Activated naive CD4-positive, alpha-beta T cell treated with Interleukin-2 at 50 U/mL for 16 hours (primary cell): ENCODE measurements at places on chromosomes 5 and 9.

- no peak for DNase-seq
Measured at GRCh38 chr5:68154119-68154857, 61.3 kb upstream of the PIK3R1 start.

- no peak for DNase-seq
Measured at GRCh38 chr5:5014586-5015235, 125.4 kb upstream of the ADAMTS16 start.

- no peak for DNase-seq
Measured at GRCh38 chr5:35890021-35891020, 33.6 kb downstream of the IL7R start.

- DNase-seq, result no peak
Measured at GRCh38 chr5:151718153-151718552, 31.4 kb upstream of the SPARC start.

GRCh38 chr9:82621447-82621846, 441.5 kb downstream of the RASEF start:
- no peak for DNase-seq

- DNase-seq, result peak; percentile 52
Measured at GRCh38 chr5:171957591-171958251, 48.7 kb downstream of the FBXW11 start.

- no peak for DNase-seq
Measured at GRCh38 chr9:113497051-113497450, 33.5 kb downstream of the RGS3 start.

DNA sequence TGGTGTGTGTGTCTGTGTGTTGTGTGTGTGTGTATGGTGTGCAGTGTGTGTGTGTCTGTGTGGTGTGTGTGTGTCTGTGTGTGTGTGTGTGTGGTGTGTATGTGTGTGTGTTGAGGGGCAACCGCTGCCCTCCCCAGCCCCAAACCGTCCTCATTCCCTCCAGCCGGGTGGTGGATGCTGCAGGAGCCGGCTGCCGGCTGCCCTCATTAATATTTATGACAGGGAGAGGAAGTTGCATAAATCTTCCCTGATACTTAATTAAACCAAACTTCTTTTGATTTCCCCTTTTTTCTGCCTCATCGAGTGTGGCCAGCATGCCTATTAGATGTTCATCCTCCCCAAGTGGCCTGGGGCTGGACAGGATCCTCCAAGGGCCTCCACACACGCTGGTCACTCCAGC, 121.4 kb upstream of the MVB12B start:
- no peak for DNase-seq

GRCh38 chr9:121284733-121285451, 16.9 kb downstream of the GSN start:
- no peak for DNase-seq

- DNase-seq, result peak; percentile 52
Measured at GRCh38 chr9:133737774-133738639, at the start of gene SARDH. SARDH (minus strand) TSS chr9:133738352; CDS start chr9:133734173, 4,179 bp downstream.

DNA sequence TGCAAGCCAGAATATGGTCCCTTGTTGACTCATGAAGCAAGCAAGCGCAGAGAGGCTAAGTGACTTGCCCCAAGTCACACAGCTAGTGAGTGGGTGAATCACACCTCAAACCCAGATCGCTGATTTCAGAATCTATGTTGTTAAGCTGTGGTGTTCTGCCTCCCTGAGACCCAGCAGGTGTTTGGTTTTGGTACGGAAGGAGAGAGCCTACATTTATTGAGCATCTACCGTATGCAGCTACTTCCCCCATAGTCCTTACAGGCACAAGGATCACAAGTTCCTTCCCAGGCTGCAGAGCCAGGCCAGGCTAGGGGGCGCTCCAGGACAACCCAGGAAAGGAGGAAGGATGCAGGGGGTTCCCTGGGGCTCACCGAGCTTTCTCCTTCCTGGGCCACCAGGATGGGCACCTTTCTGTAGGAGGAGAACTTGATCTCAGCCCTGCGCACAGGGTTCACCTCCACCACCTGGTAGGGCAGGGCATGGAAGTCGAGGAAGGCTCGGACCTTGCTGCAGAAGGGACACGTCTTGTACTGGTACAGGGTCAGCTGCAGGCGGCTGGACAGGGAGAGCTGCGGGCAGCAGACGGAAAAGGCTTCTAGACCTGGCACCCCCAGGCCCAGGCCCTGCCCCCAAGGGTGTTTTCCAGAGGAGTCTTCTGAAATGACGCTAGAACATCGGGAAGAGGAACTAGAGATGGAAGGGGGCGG, 2.5 kb downstream of the PTGES2 start:
- DNase-seq, result peak; percentile 44

DNA sequence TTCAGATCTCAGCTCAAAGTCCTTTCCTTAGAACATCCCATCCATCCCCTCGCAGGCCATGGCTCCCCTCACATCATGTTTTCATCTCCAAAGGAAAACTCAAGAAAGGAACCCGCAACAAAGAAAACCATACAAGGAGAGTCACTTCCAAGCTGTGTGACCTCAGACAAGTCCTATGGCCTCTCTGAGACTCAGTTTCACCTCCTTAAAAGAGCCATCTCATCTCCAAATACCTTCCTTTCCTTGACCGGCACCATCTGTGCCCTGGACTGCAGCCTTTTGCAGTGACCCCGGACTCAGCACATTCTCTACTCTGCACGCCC, 10.7 kb downstream of the CORO2A start:
- no peak for DNase-seq

DNA sequence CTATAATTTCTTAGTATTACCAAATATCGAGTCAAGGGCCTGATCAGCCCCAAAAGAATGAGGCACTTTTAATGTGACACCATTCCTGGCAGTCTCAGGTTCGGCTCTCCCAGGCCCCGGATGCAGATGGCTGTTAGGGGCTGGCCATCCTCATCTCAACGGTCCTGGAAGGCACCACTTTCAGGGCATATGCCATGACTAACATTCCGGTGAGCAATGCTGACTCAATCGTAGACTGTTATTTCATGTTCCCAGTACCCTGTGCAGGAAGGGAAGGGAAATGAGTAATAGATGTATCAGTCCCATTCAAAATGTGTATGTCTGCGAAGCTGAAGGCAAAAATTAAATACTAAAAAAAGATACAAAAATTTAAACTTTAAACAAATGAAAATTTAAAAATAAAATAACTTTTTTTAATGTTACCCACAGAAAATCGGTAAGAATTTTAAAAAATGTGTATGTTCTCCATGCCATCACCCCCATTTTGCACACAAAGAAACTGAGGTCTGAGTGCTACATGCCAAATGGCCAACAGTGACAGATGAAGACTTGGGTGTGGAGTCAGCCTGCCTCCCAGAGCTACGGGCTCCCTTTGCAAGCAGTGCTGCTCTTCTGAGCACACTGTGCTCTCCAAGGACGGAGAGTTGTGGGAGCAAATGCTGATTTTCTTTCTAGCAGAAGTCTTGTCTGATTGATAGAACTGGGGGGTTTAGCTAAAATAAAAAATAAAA, 79.0 kb downstream of the GLDC start:
- peak; percentile 60 for DNase-seq

DNA sequence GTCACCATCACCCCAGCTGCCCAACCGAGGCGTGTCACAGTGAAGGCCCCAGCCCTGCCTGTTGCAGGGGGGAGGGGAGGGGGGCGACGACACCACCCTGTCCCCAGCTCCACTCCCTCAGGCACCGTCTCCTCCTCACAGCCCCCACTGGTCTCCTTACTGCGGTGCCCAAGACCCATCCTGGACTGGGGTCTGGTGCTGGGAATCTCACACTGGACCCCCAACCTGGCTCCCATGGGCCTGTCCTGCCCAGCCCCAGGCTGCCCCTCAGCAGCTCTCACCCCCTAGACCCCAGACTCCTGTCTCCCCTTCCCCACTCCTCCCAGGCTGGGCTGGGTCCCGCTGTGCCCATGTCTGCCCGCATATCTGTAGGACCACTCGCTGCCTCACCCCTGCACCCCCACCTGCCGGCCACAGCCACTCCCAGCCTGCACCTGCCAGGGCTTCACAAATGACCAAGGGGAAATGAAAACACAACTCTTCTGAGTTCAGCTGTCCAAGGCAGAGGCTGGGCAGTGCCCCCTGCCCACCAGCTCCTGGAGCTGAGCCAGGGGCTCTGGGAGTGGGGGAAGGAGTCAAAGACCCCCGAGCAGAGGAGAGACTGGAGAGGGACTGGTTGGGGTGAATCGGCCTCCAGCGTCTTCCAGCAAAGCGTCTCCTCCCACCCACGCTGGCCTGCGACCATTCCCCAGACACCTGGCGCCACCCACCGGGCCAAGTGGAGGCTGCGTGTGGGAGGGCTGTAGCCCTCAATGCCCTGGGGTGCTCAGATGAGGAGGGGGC, 32.6 kb upstream of the EGFL7 start:
- DNase-seq, result peak; percentile 55

GRCh38 chr5:179805529-179806249, 977 bp downstream of the MGAT4B start:
- peak; percentile 37 for DNase-seq

DNA sequence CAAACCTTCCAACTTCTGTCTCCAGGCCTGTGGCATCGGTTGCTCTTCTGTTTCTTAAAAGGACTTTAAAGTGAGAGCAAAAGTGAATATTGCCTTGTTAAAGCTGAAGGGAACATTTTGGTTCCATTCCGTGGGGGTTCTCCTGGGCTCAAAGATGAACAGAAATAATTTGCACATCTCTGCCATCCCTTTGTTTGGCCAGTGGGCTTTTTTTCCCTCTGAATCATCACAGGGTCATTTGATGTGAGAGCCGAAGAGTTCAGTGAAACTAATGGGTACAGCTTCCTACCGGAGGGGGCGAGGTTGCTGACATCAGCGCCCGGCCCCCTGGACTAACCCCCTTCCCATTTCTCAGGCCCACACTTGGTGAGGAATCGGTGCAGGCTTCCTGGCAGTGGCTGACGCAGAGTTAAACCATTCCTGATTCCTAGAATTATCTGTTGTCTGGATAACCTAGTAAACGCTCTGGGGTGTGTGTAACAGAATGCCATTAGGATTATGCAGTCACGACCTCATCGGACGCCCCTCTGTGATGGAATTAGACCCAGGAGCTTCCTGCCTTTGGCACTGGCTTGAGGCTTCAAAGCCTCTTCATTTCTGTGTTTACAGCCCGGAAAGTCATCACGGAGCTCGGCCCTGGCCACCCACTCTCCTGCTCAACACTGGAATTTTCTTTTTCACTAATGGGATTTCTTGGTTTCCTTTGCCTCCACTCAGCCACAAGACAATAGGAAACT, 61.6 kb upstream of the RPL26L1 start:
- DNase-seq, result no peak

DNA sequence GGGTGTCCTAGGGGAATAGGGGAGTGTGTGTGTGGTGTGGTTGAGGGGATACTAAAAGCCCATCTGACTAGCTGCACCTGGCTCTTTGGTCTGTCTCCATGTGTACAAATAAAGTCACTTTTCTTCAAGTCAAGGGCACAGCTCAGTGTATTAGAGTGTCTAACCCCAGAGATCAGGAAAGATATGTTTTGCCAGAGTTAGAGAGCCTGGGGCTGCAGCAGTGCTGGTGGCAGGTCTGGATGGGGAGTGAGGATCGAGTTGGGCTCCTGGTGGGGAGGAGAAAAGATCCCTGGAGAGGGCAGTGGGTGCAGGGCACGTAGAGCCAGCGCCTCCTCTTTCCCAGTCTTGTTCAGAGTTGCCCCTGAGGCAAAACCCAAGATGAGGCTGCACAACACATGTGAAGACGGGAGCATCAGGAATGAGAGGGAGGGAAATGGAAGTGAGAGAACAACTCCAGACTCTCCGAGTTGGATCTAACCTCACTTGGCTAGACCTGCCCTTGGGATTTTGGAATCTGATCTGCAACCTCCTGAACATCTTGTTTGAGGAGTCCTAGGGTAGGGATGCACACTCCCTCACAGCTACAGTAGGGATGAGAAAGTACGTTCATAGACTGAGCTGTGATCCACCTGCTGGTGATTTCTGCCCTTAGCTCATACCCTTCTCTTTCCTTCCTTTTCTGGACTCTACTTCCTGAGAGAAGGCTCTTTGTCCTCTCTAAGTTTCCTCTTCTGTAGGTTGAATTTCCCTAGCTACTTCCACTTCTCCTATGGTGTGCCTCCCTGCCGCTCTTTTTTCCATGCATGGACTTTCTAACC, 309.9 kb downstream of the ZSWIM6 start:
- no peak for DNase-seq

DNA sequence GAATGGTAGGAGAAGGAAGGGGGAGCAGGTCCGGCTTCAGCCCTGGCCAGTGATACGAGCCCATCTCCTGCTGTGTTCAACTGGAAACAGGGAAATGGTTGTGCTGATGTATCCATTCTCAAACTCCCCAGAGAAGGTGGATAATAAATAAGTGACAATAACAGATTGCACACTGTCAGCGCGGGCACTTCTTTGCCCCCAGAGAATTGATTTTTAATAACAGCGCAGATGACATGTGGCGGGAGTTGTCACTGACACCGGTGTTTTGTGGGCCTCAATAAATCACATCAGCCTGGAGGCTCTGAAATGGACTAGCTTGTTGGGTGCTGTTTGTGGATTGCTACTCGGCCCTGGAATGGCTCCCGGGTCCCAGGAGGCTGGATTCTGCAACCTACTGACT, 141.4 kb upstream of the PANK3 start:
- no peak for DNase-seq

- DNase-seq, result no peak
Measured at GRCh38 chr5:10624206-10624605, 60.3 kb downstream of the ANKRD33B start.

GRCh38 chr9:29198861-29199260, 1625.6 kb upstream of the C9orf72 start:
- no peak for DNase-seq

GRCh38 chr5:72817076-72817481, 618 bp downstream of the TNPO1 start:
- peak; percentile 48 for DNase-seq

DNA sequence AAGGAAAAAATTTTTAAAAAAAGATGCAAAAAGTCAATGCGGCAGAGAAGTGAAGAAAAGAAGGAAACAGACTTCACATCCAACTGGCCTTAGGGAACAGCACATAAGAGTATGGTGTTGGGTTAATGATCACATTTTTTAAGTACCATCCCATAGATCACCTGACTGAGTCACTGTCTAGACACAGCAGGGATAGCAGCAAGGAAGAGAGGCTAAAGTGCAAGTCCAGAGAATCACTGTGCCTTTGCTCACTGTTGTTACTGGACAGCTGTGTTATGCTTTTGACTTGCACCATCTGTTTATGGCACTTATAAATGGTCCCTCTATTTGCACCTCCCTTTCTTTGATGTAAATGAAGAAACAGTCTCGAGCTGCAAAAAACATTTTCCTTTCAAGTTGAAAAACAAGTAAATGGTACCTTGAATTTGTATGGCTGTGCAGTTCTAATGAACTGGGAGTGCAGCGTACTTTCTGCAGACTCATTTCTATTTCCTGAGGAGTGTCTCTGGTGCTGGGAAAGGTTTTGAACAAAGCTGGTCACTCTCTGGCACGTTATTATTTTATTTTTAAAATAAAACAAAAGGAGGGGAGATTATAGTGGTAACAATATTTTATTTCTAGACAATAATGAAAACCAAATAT, 84.2 kb downstream of the TRPM6 start:
- no peak for DNase-seq

DNA sequence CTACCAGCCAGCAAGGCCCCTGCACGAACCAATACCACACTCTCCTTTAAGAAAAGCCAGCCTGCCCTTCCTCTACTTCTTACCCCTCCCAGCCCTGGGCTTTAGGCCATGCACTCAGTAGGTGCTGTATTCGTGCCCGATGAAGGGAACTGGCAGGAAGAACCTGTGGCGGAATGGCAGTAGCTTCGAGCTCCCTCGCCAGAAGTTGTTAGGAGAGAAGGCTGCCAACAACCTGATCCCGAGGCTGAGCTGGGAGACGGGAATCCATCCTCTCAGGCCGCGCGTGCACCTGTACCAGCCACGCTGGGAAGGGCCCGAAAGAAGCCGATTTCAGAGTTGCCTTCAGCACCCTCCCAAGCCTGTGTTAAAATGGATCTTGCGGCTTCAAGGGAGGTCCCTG, 45.3 kb upstream of the AKNA start:
- no peak for DNase-seq
